ENCODE measurements at places on chromosomes 2 and 18.

DNA sequence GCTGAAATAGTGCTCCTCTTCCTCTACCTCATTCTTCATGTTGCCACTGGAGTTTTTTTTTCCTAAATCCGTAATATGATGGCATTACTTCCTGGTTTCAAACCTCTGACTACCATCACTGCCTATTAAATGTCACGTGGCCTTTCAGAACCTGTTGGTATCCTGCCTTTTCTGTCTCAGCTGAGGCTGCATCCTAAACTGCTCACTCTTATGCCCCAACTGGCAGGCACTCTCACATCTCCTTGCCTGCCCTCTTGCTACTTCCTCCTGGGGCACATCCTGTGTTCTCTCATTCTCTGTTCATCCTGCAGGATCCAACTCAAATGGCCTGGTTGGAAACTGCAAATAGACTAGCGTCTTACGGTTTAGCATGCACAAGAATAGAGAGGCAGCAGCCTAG lies 468.1 kb upstream of the FANCL start:
- DNase-seq, result no peak

- no peak for DNase-seq
These were observed 12.6 kb downstream of the UBE2E3 start for GRCh38 chr2:180992994-180993393.

DNA sequence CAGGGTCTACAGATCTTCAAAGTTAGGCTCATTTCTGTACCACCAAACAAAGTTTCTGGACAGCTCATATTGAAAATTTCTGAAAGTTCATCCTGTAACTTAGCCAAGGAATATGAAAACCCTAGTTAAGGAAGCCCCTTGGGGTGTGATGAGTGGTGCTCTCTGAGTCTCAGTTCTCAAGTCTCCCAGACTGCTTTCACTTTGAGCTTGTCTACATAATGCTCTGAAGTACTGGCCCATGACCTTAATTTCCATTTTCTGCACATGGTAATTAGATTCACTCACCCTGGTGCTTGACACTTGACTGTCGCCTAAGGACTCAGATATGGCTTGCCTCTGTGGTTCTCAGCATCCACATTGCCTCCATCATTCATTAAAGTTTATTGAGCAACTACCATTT lies 51.7 kb upstream of the SATB2 start:
- no peak for DNase-seq

DNA sequence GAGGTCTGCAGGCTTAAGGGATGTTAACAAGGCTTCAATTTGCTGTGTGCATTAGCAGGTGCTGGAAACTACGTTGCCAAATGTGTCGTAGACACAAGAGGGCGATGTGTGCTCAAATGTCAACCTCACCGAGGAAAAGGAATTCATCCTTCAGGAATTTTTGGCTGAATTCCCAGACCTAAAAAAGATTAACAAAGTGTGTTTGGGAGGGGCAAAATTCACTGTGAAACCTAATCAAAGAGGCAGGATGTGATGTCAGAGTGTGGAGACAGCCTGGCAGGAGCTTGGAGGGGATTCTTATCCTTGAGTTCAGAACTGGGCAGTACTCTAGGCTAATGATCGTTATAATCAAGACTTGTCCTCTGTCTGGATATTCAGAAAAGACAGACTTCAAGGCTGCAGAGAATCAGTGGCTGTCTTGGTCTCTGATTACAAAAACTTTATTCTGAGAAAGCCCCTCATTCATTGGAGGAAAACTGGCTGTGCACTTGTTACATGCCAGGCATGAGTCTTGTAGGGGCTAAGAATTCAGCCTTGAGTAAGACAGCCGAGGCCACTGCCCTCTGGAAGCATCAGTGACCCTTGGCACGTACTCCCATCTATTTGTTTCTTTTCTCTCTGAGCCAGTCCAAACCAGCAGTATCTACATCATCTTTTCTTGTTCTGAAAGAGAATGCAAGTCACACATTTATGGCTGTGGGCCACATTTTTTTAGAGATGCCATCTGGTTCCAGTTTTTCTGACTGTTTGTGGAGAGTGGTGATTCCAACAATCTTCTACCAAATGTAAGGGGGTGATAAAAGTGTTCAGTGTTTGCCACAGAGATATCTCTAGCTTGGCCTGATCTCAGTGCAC lies 18.7 kb upstream of the SCYGR1 start:
- no peak for DNase-seq

GRCh38 chr2:171718720-171719119 lies 31.5 kb downstream of the DYNC1I2 start:
- no peak for DNase-seq

GRCh38 chr2:221999717-222000116 lies 299.1 kb downstream of the PAX3 start:
- DNase-seq, result no peak

- DNase-seq, result no peak
These were observed 21.8 kb upstream of the LAMA1 start for GRCh38 chr18:7139409-7139808.

DNA sequence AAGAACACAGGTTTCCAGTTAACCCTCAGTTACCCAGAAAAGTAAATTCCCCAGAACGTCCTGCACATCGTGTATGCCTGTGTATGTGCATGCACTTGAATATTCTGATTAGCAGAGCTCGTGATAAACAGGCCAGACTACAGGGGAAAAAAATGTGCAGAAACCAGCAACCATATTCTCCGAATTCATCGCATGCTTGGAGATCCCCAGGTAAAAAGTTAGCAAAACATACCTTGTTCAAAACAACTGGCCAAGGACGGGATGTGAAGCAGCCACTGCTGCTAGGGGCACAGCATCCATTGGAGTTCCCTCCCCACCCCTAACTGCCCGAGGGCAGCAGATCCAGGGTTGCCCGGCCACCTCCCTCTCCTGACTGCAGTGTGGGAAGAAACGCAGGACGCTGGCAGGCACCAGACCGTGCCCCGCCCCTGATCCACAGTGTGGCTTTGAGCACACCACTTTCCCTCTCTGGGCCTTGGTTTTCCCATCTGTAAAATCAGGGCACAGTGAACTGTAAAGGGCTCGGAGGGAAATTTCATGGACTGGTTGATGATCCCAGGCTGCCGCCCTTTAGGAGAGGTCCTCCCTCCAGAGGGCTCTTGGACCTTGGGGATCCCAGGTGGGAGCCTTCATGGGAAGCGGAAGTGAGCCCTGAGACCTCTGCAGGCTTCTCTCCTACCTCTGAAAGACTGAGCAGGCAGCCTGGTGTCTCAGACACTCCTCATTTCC lies 11.9 kb upstream of the ARID5A start:
- no peak for DNase-seq

GRCh38 chr2:218229239-218229638 lies 12.2 kb downstream of the ARPC2 start:
- no peak for DNase-seq

GRCh38 chr18:10440884-10441283 lies 13.6 kb upstream of the APCDD1 start:
- DNase-seq, result no peak

GRCh38 chr2:23711979-23712755 lies 214.8 kb downstream of the ATAD2B start:
- no peak for DNase-seq

DNA sequence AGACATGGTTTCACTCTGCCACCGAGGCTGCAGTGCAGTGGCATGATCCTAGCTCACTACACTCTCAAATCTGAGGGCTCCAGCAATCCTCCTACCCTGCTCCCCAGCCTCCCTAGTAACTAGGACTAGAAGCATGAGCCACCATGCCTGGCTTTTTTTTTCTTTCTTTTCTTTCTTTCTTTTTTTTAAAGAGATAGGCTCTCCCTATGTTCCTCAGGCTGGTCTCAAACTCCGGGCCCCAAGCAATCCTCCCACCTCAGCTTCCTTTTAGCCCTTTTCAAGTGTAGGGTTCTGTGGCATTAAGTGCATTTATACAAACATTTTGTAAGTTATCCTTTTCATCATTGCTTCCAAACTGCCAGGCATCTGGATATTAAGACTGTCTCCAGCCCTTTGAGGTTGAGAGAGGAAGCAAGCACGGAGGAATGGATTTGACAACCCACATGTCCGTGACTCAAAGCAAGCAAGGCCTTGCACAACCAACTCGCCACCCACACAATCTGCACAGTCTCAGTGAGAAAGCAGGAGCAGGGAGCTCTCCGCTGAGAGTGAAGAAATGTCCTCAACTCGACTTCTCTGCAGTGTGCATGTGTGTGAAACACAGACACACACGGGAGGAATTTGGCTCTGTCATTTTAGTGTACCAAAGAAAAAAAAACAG lies 65.6 kb downstream of the ATP8B1 start:
- DNase-seq, result no peak

GRCh38 chr2:227862227-227862740 lies 9.1 kb upstream of the DAW1 start:
- no peak for DNase-seq

DNA sequence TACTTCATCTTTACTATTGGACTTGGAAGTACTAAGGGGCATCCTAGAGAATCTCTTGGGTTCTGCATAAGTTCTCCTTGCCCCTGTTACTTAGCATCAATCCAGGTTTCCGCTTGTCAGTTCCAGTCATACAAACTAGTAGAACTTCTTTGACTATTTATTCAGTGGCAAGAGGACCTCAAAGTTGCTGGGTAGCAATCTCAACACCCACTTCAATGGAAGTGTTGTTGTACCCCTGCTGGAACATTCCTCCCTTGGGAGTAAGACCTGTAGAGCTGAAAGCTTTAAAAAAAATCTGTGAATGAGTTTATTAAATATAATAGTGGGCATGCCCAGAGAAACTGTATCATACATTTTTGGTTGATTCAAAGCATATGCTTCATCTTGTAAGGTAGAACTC lies 27.0 kb downstream of the BIRC6 start:
- no peak for DNase-seq

- DNase-seq, result no peak
These were observed 377.8 kb downstream of the LRATD1 start for GRCh38 chr2:15010346-15010745.

DNA sequence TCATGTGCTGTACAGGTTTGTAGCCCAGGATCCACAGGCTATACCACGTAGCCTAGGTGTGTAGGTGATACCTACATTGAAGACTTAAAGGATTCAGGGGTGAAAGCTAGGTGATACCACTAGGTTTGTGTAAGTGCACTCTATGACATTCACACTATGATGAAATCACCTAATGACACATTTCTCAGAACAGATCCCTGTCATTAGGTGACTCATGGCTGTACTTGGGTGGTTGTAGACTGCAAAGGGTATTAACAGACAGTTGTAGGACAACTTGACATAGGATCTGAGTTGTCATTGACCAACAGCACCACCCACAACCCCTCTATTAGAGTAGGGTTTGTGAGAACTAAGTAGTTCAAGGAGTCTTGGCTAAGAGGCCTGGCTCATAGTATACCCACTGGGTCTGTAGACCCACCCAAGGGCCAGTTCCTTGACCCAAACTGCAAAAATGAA lies 27.7 kb upstream of the SMCHD1 start:
- no peak for DNase-seq

DNA sequence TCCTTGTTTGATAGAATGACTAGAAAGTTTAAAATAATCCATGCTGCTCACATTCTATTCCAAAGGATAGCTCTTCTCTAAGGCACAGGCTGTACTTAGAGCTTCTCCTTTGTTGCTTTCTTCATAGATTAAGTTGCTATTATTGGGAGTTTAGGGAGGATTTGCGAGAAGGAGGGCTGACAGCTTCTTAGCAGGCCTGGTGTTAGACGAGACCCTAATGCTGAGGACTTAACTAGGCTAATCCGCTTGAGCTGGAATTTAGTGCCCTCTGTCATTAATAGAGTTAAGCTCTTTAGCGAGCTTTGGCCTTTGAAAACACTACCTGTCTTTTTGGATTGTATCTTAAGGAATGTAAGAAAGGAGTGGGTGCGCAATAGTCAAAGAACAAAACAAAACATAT lies 81.3 kb downstream of the MOGAT1 start:
- DNase-seq, result no peak

DNA sequence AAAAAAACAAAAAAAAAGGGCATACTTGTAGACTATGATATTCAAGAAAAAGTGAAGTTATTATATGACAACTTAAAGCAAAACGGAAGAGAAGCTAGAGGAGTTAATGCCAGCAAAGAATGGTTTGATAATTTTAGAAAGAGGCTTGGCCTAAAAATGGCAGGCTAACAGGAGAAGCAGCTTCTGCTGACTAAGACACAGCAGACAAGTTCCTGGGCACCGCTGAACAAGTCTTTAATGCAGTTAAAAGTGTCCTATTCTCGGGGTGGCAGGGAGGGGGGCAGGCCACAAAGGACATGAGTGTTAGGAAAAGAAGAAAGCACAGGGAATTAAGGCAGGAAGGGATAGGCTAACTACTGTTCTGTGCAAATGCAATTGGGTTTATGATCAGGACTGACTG lies 50.3 kb upstream of the GAREM2 start:
- no peak for DNase-seq

DNA sequence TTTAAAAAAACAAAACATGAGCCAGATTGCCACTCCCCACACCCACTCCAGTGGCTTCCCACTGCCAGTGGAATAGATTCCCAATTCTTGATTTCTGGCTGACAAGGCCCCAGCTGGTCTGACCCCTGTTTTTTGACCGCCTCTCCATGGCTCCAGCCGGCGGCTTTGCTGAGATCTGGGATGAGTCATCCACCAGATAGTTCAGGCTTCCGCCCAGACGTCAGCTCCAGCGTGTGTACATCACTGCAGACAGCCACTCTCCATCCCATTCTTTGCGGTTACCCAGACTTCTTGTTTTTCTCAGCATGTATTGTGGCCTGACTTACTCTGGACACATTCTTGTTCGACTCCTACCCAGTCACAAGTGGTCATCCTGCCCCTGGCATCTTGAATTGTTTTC lies 227.9 kb downstream of the GBX2 start:
- DNase-seq, result no peak

DNA sequence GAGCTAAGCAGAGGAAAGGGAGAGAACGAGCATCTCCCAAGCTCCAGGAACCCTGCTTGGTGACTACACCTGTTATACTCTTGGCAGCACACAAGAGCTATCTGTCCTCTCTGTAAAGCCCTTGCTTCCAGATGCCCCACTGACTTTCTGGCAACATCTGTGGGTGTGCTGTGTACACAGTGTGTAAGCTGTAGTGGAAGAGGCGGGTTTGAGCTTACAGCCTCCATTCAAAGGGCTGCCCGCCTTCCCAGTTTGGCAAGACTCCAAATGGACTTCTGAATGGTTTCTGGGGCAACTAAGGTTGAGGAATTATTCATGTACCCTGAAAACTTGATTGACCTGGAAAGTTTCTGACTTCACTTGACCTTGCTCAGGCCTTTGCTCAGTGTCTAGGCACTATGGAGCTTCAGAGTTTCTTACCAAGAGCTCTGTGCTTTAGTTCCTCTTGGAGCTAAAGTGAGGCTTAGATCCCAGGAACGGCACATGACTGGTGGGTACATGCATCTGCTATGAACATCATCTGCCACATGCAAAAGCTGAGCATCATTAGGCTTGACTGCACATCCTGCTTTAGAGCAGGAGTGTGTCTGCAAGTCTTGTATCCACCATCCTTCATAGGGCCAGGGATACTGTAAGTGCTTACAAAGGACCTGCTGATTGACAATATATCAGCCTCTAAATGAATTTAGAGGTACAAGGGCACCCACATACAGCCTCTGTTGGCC lies 290.9 kb upstream of the SIX2 start:
- DNase-seq, result no peak

Measured in activated effector memory CD4-positive, alpha-beta T cell treated with Interleukin-2 at 50 U/mL for 16 hours (primary cell).